IMR-90 (cell line): ENCODE measurements at places on chromosomes 3 and 15. TPM values are rescaled to one million over a fixed set of nuclear protein-coding genes. Genes with fewer than 3 reads are reported as not detected.

DNA sequence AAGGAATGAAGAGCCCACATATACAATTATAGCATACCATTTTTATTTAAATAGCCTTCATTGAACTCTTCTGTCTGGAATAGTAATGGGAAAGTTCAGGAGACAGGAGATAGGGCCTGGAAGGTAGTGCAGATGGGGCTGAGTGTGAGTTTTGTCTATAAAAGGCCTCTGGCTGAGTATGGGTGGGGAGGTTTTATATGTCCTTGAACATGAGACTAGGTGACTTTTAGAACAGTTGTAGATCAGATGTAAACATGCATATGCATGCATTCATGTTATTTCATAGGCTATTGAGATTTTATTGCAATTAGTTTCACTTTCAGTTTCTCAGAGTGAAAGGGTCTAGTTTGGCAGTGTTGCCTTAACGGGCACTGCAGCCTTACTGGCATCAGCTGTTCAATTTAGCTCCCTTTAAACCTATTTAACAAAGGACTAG is 27.1 kb downstream of the CGGBP1 start:
- DNase-seq: peak; percentile 27

GRCh38 chr15:33956397-33956796 is 11.9 kb upstream of the CHRM5 start:
- DNase-seq: peak; percentile 11

- DNase-seq: no peak
Observed at GRCh38 chr15:35956056-35956455, 410.1 kb upstream of the DPH6 start.

DNA sequence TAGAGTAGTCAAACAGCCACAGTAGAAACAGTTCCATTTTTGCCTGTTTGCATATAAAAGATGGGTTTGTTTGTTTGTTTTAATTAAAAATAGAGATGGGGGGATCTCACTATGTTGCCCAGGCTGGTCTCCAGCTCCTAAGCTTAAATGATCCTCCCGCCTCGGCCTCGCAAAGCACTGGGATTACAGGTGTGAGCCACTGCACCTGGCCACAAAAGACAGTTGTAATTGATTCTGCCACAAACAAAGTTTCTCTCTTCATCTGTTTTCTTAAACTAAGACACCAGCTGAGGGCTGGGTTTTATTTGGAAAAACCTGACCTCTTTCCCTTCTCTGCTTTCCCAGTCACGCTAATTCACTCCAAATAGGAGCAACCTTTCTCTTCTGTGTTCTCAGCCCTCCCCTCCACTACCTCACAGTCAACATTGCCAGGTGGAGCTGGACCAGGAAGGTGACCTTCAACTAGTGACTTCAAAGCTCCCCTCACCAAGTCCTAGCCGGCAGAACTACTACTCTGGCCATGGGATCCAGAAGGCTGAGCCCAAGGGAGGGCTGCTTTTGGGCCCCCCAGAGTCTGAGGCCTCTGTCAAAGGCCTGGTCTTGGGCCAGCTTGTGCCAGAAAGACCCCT is 1.5 kb upstream of the IDH2 start:
- DNase-seq: no peak

GRCh38 chr3:159258934-159259333 is 457.1 kb downstream of the MFSD1 start:
- DNase-seq: no peak

- no peak for DNase-seq
Observed at GRCh38 chr15:96978937-96979473, 648.5 kb downstream of the NR2F2 start.

Gene GPR15
- not detected in 2 replicates for total RNA-seq

DNA sequence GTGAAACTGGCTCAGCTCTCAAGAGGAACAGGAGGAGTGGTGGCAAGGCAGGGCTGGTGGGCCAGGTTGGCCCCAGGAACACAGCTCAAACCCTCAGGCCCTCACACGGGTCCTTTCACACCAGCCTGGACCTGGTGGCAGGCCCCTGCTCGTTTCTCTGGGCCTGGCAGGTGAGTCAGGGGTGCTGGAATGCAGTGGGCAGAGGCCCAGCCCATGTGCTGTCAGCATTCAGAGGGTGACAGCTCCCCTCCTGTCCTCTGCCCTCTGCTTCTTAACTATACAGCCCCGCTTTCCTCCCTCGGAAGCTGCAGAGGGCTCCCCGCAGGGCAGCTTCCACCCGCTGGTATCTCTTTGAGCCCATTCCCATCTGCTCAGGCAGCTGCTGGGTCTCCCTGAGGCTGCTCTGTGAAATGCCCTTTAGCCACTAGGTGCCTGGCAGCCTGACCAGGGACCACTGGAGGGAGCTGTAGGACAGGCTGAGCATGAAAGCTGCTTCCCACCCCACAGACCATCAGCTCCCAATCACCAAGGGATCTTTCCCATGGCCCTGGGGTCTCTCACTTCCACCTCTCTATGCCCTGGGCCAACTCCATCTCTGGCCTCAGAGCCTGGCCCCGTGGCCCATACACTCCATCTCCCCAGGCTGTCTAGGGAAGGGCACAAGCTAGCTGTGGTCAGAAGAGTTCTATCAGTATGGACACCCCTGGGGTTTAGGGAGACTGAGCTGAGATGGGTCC is 24.8 kb downstream of the SHF start:
- DNase-seq: peak; percentile 82

- DNase-seq: no peak
Observed at GRCh38 chr15:29871401-29871800, 49.1 kb upstream of the TJP1 start.

DNA sequence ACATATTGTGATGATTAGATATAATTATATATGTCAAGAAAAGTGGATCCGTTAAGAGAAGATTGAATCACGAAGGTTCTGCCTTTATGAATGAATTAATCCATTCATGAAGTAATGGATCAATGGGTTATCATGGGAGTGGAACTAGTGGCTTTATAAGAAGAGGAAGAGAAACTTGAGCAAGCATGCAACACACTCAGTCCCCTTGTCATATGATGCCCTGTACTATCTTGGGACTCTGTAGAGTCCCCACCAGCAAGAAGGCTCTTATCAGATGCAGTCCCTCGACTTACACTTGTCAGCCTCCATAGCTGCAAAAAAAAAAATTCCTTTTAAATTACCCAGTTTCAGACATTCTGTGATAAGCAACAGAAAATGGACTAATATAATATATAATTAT is 301.9 kb downstream of the RAP2B start:
- no peak for DNase-seq

Gene CPLX3
- not detected in 2 replicates for total RNA-seq

Gene SEMA3B
- total RNA-seq: 3.9 and 4.3 TPM in 2 replicates

DNA sequence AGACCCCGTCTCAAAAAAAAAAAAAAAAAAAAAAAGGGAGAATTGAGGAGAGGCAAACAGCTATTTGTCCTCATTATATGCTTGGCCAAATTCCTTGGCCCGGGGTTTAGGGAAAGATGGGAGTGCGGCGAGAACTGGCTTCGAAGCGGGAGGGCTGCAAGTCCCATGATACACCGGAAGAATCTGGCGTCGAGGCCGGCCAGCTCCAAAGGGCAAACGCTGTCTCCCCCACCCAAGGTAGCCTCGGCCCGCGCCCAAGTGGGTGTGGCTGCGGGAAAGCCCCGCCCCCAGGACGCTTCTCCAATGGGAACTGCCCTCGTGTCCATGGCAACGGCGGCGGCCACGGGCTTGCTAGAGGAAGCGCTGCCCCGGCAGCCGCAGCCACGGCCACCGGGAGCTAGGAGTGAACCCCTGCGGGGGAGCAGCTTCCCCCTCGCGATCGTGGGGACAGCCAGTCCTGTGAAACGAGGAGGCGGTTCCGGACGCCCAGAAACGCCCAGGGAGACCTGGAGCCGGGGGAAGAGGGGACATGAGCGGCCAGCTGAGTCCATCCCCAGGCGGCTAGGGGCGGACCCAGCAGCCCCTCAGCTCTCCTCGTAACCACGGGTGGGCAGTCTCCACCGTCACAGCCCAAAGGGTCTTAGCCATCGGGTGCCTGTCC is at the start of gene TTLL13:
Gene TTLL13, plus strand, starts transcription at position 354 of the 661 bp plus-strand sequence. CDS start 1,075 bp downstream, outside the sequence.
- peak; percentile 72 for DNase-seq

Gene PLA2G4E
- total RNA-seq: not detected in 2 replicates

Gene ITPKA
- 1.1 and 1.4 TPM in 2 replicates for total RNA-seq

DNA sequence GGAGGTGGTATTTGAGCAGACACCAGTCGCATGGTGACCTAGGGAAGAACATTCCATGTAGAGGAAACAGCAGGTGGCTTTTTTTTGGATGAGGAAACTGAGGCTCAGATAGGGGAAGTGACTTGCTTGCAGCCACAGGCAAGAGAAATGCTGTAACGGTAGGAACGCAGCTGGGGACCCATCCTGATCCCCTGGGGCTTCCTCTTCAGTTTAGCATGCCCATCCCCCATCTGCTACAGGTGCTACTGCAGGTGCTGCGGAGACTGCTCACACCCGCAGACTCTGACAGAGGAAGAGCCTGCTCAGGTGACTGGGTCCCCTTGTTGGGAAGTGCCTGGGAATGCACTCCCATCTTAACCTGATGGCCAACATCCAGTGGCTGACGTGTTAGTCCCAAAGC is 55.4 kb upstream of the SEC13 start:
- no peak for DNase-seq

- DNase-seq: peak; percentile 93
Observed at GRCh38 chr3:152331018-152331541, 62.4 kb downstream of the MBNL1 start.

GRCh38 chr3:14797731-14798130 is 21.0 kb upstream of the FGD5 start:
- no peak for DNase-seq
